ENCODE measurements at places on chromosomes 2 and 18.

GRCh38 chr2:179825494-179825893 lies 35.9 kb downstream of the ZNF385B start:
- no peak overlapping the region for H3K4me3 ChIP-seq
- H3K27ac ChIP-seq, result no peak overlapping the region
- no peaks in the 10 kb centered on the region for H3K36me3 ChIP-seq

- peak overlapping the region; percentile 57 for H3K4me3 ChIP-seq
- no peak overlapping the region for H3K27ac ChIP-seq
- H3K36me3 ChIP-seq, result no peaks in the 10 kb centered on the region
- peaks cover 4% of the 10 kb centered on the region for H3K4me1 ChIP-seq
- H3K27me3 ChIP-seq, result peaks cover 60% of the 10 kb centered on the region
- DNase-seq, result peak; percentile 18
These were observed 858 bp downstream of the KCNS3 start for GRCh38 chr2:17879137-17879912.

GRCh38 chr2:231597014-231597611 lies 4.4 kb downstream of the TEX44 start:
- no peaks in the 10 kb centered on the region for H3K36me3 ChIP-seq
- no peak overlapping the region for H3K27ac ChIP-seq
- DNase-seq, result no peak
- peaks cover 2% of the 10 kb centered on the region for H3K4me1 ChIP-seq
- no peaks in the 10 kb centered on the region for H3K27me3 ChIP-seq

DNA sequence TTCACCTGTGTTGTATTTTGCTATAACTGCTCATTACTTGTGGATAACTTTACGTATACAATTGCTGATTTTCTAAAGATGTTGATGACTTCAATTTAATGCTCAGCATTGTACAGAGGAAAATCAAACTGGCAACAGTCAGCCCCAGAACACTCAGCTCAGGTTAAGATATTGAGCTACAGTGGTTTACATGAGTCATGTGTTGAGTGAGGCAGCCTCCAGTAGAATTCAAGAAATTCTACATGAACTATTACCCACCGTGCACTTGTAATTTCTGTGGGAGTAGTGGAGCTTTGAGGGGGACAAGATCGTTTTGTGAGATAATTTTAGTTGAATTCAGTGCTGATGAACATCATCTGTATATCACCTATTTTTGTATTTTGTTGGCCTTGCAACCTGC lies 292.3 kb downstream of the ALPK2 start:
- H3K27me3 ChIP-seq, result no peaks in the 10 kb centered on the region
- H3K4me3 ChIP-seq, result no peak overlapping the region
- H3K27ac ChIP-seq, result no peak overlapping the region
- no peaks in the 10 kb centered on the region for H3K4me1 ChIP-seq

- H3K27me3 ChIP-seq, result no peaks in the 10 kb centered on the region
- H3K27ac ChIP-seq, result no peak overlapping the region
- H3K4me1 ChIP-seq, result peaks cover 13% of the 10 kb centered on the region
- H3K4me3 ChIP-seq, result no peak overlapping the region
- H3K36me3 ChIP-seq, result peaks cover 1% of the 10 kb centered on the region
- DNase-seq, result no peak
These were observed 38.7 kb upstream of the SERTAD2 start for GRCh38 chr2:64692401-64692800.

DNA sequence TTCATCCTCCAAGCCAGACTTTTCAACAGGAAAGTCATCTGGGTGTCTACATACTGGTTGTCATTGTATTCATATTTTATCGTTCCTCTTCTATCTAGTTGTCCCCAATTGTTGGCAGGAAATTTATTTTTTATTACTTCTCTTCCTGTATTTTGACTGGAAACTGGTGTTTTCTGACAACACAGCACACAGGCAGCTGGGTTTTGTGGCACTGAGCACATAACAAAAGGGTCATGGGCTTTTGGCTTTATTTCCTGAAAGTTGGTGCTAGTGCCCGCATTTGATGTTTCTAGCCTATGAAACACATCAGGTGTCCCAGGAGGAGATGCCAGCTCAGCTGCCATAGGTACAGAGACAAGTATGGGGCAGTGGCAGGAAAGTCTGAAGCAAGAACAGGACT lies 126.4 kb downstream of the TMEM17 start:
- DNase-seq, result no peak
- H3K27ac ChIP-seq, result no peak overlapping the region
- H3K4me3 ChIP-seq, result no peak overlapping the region
- peaks cover under 1% of the 10 kb centered on the region for H3K27me3 ChIP-seq

GRCh38 chr2:10891390-10891789 lies 20.3 kb upstream of the KCNF1 start:
- H3K27me3 ChIP-seq, result peaks cover 4% of the 10 kb centered on the region
- H3K27ac ChIP-seq, result no peak overlapping the region
- no peaks in the 10 kb centered on the region for H3K36me3 ChIP-seq
- no peak overlapping the region for H3K4me3 ChIP-seq

DNA sequence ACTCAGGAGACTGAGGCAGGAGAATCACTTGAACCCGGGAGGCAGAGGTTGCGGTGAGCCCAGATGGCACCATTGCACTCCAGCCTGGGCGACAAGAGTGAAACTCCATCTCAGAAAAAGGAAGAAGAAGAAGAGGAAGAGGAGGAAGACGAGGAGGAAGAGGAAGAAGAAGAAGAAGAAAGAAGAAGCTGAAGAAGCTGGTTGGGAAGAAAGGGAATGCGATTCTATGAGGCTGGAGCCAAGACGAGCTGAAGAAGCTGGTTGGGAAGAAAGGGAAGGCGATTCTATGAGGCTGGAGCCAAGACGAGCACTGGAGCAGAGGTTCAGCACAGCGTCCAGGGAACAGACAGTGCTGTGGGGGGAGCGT lies 30.3 kb upstream of the TAF1B start:
- no peak for DNase-seq
- H3K27me3 ChIP-seq, result no peaks in the 10 kb centered on the region
- no peaks in the 10 kb centered on the region for H3K36me3 ChIP-seq
- no peak overlapping the region for H3K4me3 ChIP-seq

GRCh38 chr2:85439986-85440385 lies 21.5 kb downstream of the SH2D6 start:
- H3K36me3 ChIP-seq, result no peaks in the 10 kb centered on the region
- H3K27ac ChIP-seq, result peak overlapping the region; percentile 88
- peaks cover 26% of the 10 kb centered on the region for H3K4me1 ChIP-seq
- H3K4me3 ChIP-seq, result peak overlapping the region; percentile 77
